ENCODE measurements at places on chromosomes 7 and 10. TPM values are rescaled to one million over a fixed set of nuclear protein-coding genes. Genes with fewer than 3 reads are reported as not detected.
A peak's percentile ranks its signal among the peaks of the same experiment; 100 is the strongest.

Gene SBDS
- 75.7 TPM for total RNA-seq

Gene ANKRD7
- total RNA-seq, result not detected

Gene TOMM7
- total RNA-seq, result 222 TPM

Gene CCDC146
- 15.3 TPM for total RNA-seq

Gene CARD11
- 43.1 TPM for total RNA-seq

Gene ASB4
- 0.31 TPM for total RNA-seq

GRCh38 chr7:5667391-5667790 is 114.1 kb downstream of the RNF216 start:
- no peaks in the 10 kb centered on the region for H3K36me3 ChIP-seq
- no peaks in the 10 kb centered on the region for H3K27me3 ChIP-seq
- no peak overlapping the region for H3K4me3 ChIP-seq
- H3K4me1 ChIP-seq, result peaks cover 12% of the 10 kb centered on the region
- no peak for DNase-seq

DNA sequence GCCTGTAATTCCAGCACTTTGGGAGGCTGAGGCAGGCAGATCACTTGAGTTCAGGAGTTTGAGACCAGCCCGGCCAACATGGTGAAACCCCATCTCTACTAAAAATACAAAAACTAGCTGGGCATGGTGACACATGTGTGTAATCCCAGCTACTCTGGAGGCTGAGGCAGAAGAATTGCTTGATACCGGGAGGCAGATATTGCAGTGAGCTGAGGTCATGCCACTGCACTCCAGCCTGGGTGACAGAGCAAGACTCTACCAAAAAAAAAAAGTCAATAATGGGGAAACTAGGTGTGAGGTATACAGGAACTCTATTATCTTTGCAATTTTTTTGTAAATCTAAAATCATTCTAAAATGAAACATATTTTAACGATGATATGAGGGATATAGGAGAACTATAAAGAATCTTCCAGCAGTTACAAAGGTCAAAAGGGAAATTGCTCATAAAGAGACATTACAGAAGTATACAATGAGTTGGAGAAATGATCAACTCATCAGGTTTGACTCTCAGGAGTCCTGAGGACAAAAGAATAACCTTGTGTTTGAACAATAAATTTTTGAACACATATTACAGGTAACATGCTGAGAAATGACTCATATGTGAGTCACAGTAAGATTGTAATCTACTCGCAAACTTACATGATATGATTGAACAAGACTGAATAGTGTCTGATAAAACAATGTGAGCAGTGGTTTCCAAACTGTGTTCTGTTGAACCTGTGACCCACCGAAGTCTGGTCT is 272.6 kb downstream of the FGFR2 start:
- peaks cover 23% of the 10 kb centered on the region for H3K4me1 ChIP-seq
- H3K36me3 ChIP-seq, result no peaks in the 10 kb centered on the region
- no peak overlapping the region for H3K4me3 ChIP-seq

- H3K27ac ChIP-seq, result no peak overlapping the region
- H3K36me3 ChIP-seq, result no peaks in the 10 kb centered on the region
- H3K4me3 ChIP-seq, result no peak overlapping the region
Measured at GRCh38 chr10:111990734-111991133, 192.8 kb downstream of the GPAM start.

- peak overlapping the region; percentile 62 for H3K4me3 ChIP-seq
- peaks cover 33% of the 10 kb centered on the region for H3K4me1 ChIP-seq
- peak overlapping the region; percentile 53 for H3K27ac ChIP-seq
- no peaks in the 10 kb centered on the region for H3K36me3 ChIP-seq
Measured at GRCh38 chr10:60388709-60389301, 870 bp downstream of the ANK3 start.

GRCh38 chr7:157989589-157989988 is 598.0 kb downstream of the PTPRN2 start:
- H3K36me3 ChIP-seq, result no peaks in the 10 kb centered on the region
- H3K4me3 ChIP-seq, result no peak overlapping the region
- no peak for DNase-seq
- peaks cover 2% of the 10 kb centered on the region for H3K27me3 ChIP-seq
- no peak overlapping the region for H3K27ac ChIP-seq

DNA sequence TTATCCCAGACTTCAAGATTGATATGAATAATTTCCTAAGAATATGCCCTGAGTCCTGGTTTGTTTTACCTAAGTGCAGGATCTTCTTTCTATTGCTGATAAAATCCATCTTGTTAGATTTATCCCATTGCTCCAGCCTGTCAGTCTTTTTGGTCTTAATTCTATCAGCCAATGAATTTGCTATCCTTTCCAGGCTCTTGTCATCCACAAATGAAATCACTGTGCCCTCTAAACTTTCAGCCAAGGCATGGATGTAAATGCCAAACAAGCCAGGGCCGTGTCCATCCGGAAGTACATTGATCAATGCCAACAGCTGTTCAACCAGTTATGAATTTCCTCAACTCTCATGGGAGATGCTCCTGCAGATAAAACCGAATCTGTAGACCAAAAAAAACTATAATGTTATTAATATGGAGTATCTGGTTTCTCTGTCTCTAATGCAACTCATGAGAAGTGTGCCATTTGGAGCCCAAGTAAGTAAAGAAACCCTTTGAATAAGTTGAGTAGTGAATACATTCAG is 40.0 kb downstream of the NPY start:
- no peak overlapping the region for H3K4me3 ChIP-seq
- H3K36me3 ChIP-seq, result no peaks in the 10 kb centered on the region
- no peak for DNase-seq
- peaks cover 3% of the 10 kb centered on the region for H3K4me1 ChIP-seq
- peaks cover 12% of the 10 kb centered on the region for H3K27me3 ChIP-seq

GRCh38 chr10:14588084-14588937 is 186.4 kb downstream of the FAM107B start:
- no peak for DNase-seq
- H3K36me3 ChIP-seq, result peaks cover 20% of the 10 kb centered on the region
- no peaks in the 10 kb centered on the region for H3K27me3 ChIP-seq
- peak overlapping the region; percentile 79 for H3K27ac ChIP-seq

DNA sequence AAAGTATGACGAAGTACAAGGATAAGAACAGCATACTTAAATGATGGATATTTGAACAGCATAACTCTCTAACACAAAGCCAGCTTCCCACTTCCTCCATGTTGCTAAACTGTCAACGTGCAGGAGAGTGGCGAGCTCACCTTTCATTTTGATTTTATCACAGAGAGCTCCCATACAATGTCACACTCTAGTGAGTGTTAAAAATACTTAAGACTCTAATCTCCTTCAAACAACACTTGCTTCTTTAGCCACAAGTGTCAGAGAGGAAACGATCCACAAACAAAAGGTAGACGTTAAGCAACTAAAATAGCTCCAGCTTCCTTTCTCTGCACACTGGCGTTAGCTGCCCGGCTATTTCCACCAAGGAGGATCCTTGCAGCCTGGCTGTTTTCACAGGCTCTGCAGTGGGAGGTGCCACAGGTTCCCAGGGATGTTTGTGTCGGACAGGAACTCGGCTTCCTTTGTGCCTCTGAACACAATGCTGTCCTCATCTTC is 194.6 kb downstream of the COBL start:
- DNase-seq, result no peak
- no peaks in the 10 kb centered on the region for H3K4me1 ChIP-seq
- H3K27ac ChIP-seq, result no peak overlapping the region
- H3K27me3 ChIP-seq, result no peaks in the 10 kb centered on the region

Data from type B pancreatic cell (in vitro differentiated cells).